ENCODE measurements at places on chromosomes 1 and 21.

DNA sequence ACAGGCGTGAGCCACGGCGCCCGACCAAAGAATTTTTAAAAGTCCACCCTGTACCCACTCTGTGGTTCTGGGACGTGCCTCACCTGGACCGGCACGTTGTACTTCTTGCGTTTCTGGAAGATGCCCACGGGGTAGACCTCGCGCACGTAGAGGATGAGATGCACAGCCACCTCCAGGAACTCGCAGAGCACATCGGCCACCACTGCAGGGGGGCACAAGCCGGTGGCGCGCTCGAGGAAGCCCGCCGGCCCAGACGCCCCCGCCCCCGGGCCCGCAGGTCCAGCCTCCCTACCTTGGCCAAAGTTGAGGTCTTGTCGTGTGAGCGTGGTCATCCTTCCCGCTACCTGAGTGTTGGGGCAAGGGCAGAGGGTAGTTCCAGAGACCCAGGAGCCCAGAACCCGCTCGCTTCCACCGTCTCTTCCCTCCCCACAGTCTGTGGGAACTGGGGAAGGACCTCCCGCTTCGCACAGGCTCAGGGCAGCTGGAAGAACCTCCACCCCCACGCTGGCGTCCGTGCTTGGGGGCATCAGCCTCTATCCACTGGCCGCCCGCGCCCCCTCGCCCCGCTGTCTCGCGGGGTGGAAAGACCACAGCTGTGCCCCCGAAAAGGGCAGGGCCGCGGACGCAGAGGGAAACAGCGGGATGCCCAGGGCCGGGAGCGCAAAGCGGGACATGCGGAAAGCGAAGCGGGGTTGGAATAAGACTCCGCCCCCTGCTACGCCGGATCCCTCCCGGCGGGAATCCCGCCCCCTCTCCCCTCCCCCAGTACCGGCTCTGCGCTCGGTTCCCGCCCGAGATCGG is 478 bp downstream of the MAD2L2 start:
- DNase-seq: no peak

DNA sequence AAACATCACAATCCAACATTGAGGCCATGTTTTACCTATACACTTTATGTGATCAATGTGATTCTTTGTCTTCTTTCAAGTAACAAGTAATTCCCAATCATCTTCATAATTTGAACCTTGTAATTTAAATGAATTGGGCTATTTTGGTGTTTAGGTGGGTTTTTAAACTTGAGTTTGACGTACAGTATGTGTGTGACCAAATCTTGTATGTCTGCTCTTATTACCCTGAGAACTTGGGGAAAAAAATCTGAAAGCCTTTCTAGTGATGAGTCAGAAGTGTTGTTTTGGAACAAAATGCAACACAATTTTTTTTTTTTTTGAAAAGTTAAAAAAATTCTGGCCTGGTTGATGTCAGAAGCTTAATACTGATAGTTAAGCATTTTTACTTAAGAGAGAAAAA is 68.5 kb downstream of the HHAT start:
- no peak for DNase-seq

DNA sequence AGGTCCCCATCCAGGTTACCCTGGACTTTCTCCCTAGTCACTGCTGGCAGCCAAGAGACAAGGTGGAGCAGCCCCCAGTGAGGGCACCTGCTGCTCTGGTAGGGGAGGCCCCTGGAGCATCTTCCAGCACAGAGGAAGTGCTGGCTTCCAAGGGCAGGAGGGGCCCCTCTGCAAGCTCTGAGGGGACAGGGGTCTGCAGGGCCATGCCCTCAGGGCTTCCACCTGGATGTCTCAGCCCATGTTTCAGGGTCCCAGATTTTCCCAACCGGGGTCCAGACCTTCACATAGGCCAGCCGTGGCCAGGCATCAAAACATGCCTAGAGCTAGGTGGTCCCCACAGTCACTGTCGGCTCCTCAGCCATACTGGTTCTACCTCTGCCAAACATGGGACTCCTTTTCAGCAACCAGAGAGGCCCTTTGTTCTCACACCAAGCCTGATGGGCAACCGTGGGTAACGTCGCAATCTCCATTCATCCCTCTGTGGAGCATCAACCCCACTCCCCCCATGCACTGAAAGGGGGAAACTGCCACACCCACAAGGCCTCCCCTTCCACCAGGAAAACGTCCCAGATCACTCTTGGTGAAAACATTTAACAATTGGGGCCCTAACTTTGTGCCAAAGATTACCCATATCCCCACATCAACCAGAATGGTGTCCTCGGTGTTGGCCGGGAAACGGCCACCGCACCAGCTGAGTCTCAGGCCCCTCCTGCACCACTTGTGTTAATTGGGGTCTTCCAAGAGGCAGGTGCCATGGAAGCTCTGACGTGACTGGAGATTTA is 1.9 kb upstream of the COL6A2 start:
- DNase-seq: no peak

- peak; percentile 19 for DNase-seq
These were observed 1.2 kb upstream of the RNF11 start for GRCh38 chr1:51234721-51235425.

GRCh38 chr1:26970810-26971209 is 10.5 kb upstream of the KDF1 start:
- DNase-seq: peak; percentile 12

- no peak for DNase-seq
These were observed 45.0 kb upstream of the AIM2 start for GRCh38 chr1:159121526-159121925.

Data from foreskin keratinocyte (primary cell).